ENCODE measurements at places on chromosomes 5 and 9.

DNA sequence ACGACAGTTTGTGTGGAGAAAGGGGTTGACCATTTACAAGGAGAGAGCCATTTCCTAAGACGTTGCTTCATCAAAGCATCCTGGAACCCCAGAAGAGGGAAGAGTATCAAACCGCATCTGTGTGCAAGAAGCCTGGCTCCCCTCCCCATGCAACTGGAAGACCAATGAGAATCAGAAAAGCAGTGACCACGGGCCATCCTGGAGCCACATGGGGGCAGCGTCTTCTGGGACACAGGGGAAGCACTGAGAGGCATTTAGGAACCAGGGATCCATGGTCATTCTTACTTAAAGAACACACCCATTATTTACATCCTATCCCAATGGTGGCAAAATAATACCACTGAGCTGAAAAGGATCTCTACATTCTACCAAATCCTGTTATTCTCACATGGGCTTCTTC is 29.3 kb downstream of the SEMA5A start:
- no peak for DNase-seq

DNA sequence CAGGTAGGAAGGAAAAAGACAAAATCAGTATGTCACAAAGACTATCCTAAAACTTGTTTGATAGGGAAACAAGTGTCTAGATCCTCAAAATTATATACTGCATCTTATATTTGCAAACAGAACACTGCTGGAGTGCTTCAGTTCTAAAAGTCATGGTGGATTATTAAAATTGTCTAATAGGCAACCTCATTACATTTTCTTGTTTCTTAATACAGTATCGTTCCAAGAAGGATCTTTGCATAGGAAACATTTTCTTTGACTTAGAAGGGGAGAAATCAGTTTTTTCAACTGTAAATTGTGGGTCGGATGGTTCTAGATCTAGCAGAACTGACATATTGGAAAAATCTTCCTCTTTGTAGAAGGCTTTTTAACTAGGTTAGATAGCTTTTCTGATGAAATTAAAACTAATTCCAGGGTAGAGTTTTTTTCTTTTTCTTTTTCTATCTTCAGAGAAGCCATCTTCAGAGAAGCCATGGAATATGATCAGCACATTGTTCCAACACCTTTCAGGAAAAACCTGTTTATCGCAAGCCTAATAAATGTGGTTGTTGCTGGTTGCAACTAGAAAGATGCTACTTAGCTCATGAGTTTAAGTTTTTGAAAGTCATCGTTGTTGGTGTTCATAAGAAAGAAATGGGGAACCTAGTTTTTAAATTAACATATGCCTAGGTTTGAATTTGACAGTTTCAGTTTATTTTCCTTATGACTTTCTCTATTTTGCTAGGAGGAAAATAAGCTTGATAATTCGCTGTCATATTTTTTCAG is 7.4 kb downstream of the CPEB4 start:
- no peak for DNase-seq

DNA sequence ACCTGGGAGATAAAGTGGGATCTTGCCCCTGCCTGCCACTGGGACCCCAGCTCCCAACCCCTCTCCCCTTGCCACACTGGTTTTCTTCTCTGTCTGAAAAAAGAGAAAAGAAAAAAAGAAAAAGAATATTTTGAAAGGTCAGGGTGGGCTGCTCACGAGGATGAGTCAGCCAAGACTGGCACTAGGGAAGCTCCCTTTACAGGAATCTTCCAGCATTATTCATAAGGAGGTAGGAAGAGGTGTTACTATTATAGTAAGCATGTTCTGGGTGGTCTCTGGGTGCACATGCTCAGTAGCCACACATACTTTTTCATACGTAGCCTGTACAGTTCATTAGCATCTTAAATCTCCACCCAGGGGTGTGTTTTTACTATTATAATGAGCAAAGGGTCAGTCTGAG is 46.8 kb upstream of the HAND1 start:
- DNase-seq, result no peak

DNA sequence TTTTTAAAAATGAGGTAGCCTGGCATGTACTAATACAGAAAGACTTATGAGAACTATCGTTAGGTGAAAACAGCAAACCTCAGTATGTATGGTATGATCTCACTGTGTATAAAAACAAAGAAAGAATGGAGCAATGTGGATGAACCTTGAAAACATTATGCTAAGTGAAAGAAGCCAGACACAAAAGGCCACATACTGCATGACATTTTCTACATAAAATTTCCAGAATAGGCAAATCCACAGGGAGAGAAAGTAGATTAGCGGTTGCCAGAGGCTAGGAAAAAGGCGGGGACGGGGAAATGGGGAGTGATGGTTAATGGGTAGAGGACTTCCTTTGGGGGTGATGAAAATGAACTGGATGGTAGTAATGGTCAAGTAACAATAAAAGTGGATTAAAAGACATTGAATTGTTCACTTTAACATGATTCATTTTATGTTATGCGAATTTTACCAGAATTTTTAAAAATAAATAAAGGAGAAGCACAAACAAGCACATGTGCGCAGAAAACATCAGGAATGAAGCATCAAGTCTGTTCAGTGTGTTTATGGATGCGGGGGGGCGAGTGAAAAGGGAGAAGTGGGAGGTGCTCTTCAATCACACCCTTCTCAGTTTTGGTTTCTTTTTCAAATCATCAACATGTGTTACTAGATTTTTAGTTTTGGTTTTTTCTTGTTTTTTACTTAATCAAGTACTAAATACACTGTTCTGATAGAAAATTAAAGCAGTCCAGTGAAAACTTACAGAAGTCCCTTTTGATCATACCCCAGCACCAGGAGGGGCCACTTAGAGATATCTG is 16.3 kb downstream of the ROR2 start:
- DNase-seq, result no peak

DNA sequence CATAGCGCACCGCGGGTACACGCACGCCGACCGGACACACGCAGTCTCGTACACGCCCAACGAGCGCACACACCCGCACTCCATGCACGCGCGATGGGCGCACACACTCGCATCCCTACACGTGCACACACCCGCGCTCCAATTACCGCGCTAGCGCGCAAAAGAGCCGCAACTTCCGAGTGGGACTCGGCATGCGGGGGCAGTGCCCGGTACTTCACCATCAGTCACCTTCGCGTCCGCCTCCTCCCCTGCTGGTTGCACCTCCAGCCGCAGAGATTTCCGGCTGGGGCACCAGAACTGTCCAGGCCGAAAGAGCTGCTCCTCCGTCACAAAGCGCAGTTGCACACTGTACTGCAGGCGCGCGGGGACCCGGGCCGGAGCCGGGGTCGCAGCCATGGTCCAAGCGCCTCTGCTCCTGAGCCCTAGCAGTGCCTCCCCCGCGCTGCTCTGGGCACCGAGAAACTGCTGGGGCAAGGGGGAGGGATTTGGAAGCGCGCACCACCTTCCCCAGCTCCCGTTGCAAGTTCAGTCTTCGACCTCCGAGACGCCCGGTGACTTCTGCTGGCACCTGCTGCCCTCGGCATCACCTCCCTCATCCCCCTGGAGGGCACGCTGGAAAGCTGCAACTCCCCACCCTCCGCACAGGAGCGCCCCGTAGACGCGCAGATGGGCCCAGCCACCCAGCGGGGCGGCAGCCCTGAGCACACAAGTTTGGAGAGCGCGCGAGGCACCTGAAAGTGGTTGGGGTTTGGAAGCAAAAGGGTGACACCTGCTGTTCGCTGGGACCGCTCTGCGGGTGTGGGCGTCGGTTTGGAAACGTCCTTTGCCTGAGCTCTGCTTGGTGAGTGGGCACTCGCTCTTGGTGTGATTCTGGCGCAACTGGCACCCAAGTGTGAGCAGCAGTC is 337.4 kb upstream of the PUM3 start:
- no peak for DNase-seq

DNA sequence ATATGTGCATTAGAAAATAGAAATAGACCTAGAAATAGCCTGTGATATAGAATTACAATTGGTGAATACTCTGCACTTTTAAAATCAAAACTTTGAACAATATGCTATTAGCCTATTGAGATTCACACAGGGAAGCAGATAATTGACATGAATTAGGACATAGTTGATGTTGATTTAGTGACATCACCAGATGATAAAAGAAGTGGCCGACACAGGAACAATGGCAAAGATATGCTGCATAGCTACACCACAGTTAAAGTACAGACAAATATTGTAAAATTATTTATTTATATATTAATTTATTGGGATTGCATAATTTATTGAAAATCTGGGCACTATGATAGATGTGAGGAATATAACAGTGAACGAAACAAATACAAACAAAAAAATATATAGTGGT is 261.5 kb upstream of the CCNH start:
- DNase-seq, result no peak

GRCh38 chr5:68659881-68660280 is 433.9 kb upstream of the SLC30A5 start:
- DNase-seq, result no peak

- no peak for DNase-seq
Observed at GRCh38 chr9:136536721-136537241, 9.1 kb downstream of the NOTCH1 start.

- no peak for DNase-seq
Observed at GRCh38 chr9:133351908-133352634, 4.1 kb downstream of the RPL7A start.

GRCh38 chr9:120043448-120043847 is 536.5 kb downstream of the CDK5RAP2 start:
- no peak for DNase-seq

- no peak for DNase-seq
Observed at GRCh38 chr5:149693482-149693881, 36.6 kb upstream of the PPARGC1B start.

GRCh38 chr5:9625286-9625685 is 4.9 kb downstream of the TAS2R1 start:
- no peak for DNase-seq

GRCh38 chr9:136975644-136976043 is 1.7 kb upstream of the PTGDS start:
- no peak for DNase-seq

- DNase-seq, result no peak
Observed at GRCh38 chr5:169347786-169348185, 46.8 kb upstream of the SLIT3 start.

- no peak for DNase-seq
Observed at GRCh38 chr5:3179220-3179619, 416.4 kb upstream of the IRX1 start.

DNA sequence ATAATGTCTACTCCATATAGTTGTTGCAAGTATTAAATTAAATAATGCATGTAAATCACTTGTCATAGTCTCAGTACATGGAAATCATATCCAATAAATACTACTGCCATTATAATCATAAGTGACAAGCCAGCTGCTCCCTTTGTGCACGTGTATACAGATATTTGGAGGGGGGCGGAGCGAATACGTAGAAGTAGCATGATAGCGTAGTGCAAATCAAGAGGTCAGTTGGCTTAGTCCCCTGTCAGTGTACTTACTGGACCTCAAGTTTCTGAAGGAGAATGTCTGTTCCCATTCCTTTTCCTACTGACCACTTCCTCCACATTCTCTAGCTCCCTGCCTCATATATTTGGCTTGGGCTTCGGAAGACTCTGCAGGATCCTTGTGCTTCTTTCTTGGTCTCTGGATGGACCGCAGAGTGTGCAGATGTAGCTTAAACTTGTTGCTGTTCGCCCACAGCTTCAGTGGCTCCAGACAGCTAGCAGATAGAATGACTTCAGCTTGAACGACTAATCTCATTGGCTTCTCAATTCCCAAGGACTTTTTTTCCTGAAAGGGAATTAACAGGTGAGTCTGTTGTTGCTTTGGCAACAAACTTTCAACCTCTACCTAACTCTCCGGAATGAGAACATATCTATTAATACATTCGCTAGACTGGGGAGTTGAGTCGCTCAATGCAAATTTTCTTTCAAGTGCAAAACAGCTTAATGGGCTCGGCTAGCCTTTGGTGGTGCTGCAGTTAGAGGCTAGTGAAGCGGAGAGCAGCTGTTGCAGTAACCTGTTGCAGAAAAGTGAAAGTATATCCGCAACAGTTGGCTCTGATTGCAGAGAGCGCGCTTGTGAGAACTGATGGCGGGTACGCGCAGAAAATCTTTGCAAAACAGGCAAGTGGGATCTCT is at the start of gene PCDHB1:
Gene PCDHB1, plus strand, starts transcription at position 753 of the 899 bp plus-strand sequence. Its CDS starts 97 bp downstream, at position 850.
- no peak for DNase-seq

- DNase-seq, result no peak
Observed at GRCh38 chr9:6909181-6909580, 151.4 kb downstream of the KDM4C start.

GRCh38 chr9:135992486-135993408 is 31.6 kb upstream of the UBAC1 start:
- DNase-seq, result no peak

DNA sequence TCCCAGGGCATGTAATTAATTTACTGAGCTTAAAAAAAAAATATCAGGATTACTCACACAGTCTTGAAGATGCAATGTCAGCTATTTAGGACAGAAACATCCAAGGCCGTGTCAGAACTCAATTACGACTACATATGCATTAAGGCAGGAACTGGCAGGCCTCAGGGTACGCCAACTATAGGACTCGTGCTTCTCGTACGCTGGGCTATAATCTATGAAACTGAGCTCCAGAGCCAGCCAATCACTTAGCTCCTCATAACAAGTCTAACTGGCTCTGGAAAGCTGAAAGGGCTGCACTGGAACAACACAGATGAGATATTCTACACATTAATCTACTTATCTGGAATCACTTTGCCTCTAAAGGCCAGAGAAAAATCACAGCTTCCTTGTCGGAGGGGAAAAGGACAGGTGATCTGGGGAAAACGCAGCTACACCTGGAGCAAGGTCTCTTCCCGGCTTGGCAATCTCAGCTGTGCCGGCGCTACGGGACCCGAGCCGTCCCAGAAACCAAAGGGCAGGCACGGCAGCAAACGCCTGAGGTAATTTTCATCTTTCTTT is 212.0 kb downstream of the DEPDC1B start:
- no peak for DNase-seq

DNA sequence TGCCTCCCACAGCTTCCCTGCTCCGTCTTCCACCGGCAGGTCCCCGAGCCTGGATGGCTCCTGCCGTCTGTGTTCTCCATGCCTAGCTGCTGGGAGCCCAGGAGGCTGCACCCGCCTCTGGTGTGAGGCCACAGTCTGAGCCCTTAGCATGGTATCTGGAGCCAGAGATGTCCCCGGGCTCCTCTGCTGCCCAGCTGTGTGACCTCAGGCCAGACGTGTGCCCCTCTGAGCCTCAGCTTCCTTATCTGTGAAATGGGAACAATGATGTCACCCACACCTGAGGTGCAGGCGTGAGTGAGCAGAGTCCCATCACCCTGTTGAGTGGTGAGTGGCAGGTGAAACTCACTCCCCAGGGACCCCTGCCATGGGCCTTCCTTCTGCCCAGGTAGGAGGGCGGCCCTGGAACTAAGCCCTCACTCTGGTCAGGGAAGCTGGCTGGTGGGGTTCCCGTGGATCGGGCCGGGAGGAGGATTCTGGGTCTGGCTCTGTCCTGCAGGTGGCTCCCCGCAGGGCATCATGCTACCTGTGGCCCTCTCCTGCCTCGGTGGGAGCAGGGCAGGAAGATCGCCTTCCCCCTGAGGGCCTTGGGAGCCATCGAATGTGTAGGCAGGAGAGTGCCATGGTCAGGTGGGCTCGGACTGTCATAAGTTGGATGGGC is 239.0 kb downstream of the PBX3 start:
- DNase-seq, result no peak

All from stimulated activated CD4-positive, alpha-beta T cell treated with anti-CD3 and anti-CD28 coated beads, Interleukin-15, amount 100 ng/mL, for 1 hour (primary cell).